ENCODE measurements at places on chromosomes 6 and 20.

GRCh38 chr6:149234051-149234962 is 83.2 kb upstream of the TAB2 start:
- H3K27me3 ChIP-seq: no peaks in the 10 kb centered on the region
- H3K4me3 ChIP-seq: no peak overlapping the region
- H3K27ac ChIP-seq: peak overlapping the region; percentile 66

GRCh38 chr20:52789716-52790115 is 182.4 kb upstream of the TSHZ2 start:
- no peaks in the 10 kb centered on the region for H3K36me3 ChIP-seq
- no peak for DNase-seq
- H3K4me1 ChIP-seq: no peaks in the 10 kb centered on the region
- H3K4me3 ChIP-seq: no peak overlapping the region
- H3K27me3 ChIP-seq: peaks cover 7% of the 10 kb centered on the region
- H3K27ac ChIP-seq: no peak overlapping the region

GRCh38 chr6:112016320-112016719 is 37.6 kb upstream of the CCN6 start:
- H3K27ac ChIP-seq: no peak overlapping the region
- no peak for DNase-seq
- no peaks in the 10 kb centered on the region for H3K36me3 ChIP-seq

DNA sequence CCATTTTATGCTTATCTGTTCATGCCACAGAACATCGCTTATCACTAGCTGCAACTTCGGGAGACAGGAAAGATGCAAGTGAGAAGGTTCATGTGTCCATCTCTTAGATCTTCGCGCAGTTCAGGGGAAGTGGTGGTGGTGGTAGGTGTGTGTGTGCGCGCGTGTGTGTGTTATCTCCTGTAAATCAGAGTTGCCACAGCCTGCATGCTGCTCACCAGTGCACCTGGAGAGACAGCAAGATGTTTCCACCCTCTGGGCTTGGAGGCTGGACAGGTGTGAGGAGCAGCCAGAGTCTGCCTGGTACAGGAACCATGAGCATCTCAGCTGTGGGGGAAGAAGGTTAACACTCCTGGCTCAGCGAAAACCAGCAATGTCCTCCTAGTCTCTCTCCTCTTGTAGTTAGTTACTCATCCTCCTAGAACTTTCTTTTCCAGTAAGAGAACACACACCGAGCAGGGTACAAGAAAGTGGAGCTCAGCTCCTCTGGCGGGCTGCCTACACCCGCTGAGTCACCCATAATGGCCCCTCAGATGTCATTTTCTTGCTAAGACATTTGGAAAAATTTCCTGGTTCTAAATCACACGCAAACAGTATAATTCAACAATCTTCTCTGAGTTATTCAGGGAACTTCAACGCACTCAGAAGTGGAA is 5.1 kb upstream of the TUBB1 start:
- DNase-seq: no peak
- no peaks in the 10 kb centered on the region for H3K27me3 ChIP-seq

DNA sequence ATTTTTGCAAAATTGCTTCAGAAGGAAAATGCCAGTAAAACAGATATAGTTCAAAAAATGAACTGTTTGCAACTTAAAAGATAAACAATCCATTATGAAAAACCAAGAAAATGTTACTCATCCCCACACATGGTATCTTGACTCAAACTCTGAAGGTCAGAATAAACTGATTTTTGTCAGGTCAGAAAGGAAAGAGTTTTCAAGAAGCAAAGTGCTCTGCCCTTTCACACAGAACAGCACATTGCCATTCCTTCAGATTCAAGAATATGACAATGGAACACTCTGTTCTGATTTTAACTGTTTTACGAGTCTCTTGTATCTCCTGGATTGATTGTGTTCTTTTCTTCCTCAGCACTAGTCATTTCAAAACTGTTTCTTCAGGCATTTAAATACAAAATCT is 33.8 kb upstream of the NT5E start:
- H3K4me1 ChIP-seq: peaks cover 32% of the 10 kb centered on the region
- H3K36me3 ChIP-seq: no peaks in the 10 kb centered on the region
- peaks cover 2% of the 10 kb centered on the region for H3K27me3 ChIP-seq
- H3K27ac ChIP-seq: no peak overlapping the region

- H3K4me3 ChIP-seq: peak overlapping the region; percentile 92
- peak overlapping the region; percentile 77 for H3K27ac ChIP-seq
- H3K4me1 ChIP-seq: peaks cover 27% of the 10 kb centered on the region
- no peaks in the 10 kb centered on the region for H3K27me3 ChIP-seq
- H3K36me3 ChIP-seq: peaks cover 12% of the 10 kb centered on the region
Observed at GRCh38 chr6:2244261-2245102, 923 bp downstream of the GMDS start.

GRCh38 chr6:20678831-20679352 is 144.6 kb downstream of the CDKAL1 start:
- H3K4me1 ChIP-seq: peaks cover 22% of the 10 kb centered on the region
- no peaks in the 10 kb centered on the region for H3K27me3 ChIP-seq
- DNase-seq: no peak
- H3K4me3 ChIP-seq: no peak overlapping the region
- peaks cover 3% of the 10 kb centered on the region for H3K36me3 ChIP-seq

DNA sequence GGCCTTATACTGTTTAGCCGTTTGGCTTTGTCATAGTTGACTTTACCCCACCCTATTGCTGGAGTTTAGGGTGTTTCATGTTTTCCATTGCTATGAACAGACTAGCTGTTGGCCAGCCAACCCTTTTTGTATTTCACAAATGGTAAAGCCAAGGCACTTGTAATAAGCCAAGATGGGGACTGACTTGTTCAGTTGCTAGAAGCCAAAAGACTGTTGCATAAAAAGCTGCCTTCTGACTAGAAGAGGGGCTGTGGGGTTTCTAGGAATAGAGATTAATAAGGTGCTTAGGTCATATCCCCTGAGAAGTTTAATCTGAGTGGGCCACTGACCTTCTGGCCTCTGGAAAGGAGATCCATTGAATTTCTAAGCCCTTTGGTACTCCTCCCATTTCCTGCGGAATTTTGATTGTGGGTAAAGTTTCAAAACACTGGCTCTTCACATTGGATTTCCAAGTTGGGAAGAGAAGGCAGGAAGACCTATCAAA is 211.1 kb downstream of the PLCB4 start:
- H3K4me1 ChIP-seq: no peaks in the 10 kb centered on the region
- no peak overlapping the region for H3K4me3 ChIP-seq
- no peaks in the 10 kb centered on the region for H3K27me3 ChIP-seq
- H3K36me3 ChIP-seq: no peaks in the 10 kb centered on the region
- no peak for DNase-seq

DNA sequence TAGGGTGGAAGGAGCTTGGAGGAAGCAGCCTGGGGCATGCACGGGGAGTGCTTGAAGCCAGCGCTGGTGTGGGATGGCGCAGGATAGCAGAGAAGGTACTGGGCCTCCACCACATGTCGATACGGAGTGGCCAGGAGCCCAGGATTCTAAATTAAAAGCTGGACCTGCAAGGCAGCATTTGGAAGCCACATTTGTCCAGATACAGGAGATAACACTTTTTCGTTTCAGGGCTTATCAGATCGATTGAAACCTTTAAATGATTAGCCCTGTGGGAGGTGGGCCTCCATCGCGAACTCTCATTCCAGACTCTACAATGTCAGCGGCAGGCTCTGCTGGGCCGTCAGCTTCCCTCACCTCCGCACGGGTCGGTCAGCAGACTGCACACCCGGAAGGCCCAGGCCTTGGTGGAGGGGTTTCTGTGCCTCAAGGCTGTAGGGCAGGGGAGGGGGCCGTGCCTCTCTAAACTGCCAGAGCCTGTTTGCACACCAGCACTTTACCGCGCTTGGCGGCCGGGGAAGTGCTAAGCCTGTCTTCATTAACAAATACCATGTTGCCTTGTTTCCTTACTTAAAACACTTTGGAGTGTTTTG is 17.9 kb downstream of the EDN3 start:
- no peak for DNase-seq
- H3K4me3 ChIP-seq: no peak overlapping the region
- H3K27me3 ChIP-seq: peaks cover 2% of the 10 kb centered on the region
- H3K27ac ChIP-seq: no peak overlapping the region
- H3K36me3 ChIP-seq: no peaks in the 10 kb centered on the region

- no peak overlapping the region for H3K27ac ChIP-seq
- H3K27me3 ChIP-seq: peaks cover 4% of the 10 kb centered on the region
- H3K4me1 ChIP-seq: peaks cover 9% of the 10 kb centered on the region
- no peaks in the 10 kb centered on the region for H3K36me3 ChIP-seq
- H3K4me3 ChIP-seq: no peak overlapping the region
- DNase-seq: no peak
Observed at GRCh38 chr6:25899580-25900408, 25.8 kb upstream of the SLC17A3 start.

DNA sequence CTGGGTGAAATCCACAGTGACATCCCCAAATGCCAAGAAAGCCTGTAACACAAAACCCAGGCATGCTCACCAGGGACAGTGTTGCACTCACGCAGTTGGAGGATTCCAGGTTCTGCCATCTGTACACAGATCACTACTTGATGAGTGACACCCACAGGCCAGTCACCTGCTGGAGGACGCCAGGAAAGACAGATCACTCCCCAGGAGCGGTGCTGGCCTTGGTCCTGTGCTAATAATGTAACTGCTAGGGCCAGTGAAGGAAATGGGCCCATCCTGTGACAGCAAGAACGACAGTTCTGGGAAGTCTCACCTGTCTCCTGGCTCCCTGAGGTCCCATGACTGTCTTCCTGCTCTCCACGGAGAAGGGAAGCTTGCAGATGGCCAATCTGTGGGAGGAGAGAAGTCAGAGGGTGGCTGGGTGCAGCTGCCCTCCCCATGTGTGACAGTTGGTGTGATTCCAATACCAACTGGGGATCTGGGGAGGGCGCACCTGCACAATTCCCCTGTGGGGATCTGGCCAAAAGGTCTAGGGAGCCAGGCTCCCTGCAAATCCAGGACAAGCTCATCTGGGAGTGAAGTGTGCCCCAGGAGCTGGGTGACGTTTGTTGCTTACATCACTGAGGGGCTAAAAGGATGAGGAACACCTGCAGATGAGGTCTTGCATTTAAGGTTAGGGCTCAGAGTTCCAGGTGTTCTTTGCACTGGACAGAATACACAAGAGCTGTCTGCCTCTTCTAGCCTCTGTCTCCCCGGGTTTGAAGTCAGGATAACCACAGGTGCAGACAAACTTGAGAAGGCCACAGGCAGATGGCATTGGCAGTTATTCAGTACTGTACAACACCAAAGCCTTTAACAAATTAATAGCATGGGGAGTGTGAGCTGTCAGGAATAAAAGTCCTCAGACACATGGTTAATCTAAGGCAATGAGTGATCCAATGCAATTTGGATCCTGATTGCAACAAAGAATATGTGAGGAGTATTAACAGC is 10.3 kb downstream of the ZNF337 start:
- no peaks in the 10 kb centered on the region for H3K27me3 ChIP-seq
- no peak overlapping the region for H3K27ac ChIP-seq
- peaks cover 31% of the 10 kb centered on the region for H3K36me3 ChIP-seq
- H3K4me3 ChIP-seq: no peak overlapping the region
- H3K4me1 ChIP-seq: peaks cover 17% of the 10 kb centered on the region
- no peak for DNase-seq

Data from activated B cell treated with CpG ODN at 0.5 μM for 24 hours (primary cell).